ENCODE measurements at places on chromosomes 5 and 9.

DNA sequence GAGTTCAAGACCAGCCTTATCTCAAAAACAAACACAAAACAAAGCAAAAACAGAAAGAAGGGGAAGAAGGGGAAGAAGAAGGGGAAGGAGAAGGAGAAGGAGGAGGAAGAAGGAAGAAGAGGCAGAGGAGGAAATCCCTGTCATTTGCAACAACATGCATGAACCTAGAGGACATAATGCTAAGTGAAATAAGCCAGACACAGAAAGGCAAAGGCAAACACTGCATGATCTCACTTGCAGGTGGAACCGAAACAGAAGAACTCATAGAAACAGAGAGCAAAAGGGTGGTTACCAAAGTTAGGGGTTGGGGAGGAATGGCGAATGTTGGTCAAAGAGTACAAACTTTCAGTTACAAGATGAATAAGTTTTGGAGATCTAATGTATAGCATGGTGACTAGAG is 135.4 kb downstream of the UGCG start:
- no peak for DNase-seq

DNA sequence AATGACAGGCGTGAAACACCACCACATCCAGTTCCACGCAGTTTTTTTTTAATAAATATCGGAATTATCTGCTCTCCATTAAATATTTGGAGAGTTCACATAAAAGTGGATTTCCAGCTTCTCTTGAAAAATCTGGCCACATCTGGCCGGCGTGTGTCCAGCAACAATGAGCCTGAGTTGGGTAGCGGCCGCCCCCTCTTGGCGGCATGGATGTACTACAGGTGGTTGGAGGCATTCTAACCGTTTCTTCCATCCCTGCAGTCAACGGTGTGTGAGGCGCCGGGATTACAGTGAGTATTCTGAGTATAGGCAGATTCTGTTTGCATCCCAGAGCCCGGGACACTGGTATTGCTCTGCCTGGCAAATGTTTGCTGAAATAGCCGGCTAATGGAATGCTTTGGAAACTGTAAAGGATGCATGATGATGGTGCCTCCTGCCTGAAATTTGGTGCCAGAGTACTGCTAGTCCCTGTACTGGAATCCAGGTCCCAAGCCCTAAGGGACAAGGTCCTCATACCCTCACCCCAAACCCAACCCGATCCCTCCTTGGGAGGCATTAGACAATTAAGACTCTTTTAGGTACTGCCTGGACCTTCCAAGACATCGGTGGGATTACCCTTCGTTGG is 13.6 kb upstream of the GM2A start:
- peak; percentile 85 for DNase-seq

- DNase-seq = no peak
These were observed 125.4 kb upstream of the FAM120A start for GRCh38 chr9:93326056-93326455.

DNA sequence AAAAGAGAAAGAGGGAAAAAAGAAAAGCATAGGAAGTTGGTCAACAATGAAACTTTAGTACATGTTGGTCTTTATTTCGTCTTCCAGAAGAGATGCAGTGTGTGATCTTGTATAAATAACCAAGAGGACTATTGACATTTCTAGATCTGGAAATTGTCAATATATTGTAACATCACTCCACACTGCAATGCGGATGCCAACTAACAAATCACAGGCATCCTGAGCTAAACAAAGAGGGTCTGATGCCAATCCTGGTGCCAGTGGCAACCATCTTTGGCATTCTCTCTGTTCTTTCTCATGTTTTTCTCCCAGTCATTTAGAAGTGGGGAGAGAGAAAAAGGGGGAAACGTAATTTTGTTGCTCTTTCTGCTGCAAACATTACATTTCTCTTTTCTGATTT is 9.7 kb downstream of the NFIB start:
- no peak for DNase-seq

DNA sequence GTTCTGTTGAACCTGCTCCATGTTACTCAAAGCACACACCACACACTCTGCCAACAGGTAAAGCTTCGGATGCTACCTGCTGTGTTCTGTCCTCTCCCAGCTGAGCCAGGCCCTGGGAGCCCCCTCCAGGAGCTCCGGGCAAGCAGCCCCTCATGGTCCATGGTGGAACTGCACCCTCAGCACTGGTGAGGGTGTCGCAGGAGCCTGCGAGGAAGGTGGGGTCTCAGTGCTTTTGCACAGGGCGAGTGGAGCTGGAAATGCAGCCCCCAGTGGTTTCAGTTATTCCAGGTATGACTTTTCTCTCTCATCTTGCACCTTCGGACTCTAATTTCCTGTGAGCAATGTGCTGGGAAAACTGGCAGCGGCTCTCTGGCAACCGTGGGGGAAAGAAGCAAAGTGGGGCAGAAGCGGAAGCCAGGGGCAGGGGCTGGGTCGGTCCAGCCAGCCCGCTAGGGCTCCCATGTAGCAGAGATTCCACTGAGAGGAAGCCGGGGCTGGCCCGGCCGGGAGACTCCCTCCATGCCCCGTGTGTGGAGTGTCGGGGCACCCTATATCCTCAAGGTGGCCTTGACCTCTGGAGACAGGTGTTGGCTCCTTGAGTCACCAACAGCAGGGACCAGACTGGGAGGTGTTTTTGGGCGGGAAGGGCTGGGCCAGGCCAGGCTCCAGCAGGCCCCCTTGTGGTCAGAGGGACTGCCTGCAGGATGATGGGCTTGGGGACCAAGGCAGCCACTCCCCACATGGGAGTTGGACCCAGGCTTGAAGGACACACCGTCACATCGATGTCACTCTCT is 75.6 kb upstream of the PRSS3 start:
- peak; percentile 71 for DNase-seq

DNA sequence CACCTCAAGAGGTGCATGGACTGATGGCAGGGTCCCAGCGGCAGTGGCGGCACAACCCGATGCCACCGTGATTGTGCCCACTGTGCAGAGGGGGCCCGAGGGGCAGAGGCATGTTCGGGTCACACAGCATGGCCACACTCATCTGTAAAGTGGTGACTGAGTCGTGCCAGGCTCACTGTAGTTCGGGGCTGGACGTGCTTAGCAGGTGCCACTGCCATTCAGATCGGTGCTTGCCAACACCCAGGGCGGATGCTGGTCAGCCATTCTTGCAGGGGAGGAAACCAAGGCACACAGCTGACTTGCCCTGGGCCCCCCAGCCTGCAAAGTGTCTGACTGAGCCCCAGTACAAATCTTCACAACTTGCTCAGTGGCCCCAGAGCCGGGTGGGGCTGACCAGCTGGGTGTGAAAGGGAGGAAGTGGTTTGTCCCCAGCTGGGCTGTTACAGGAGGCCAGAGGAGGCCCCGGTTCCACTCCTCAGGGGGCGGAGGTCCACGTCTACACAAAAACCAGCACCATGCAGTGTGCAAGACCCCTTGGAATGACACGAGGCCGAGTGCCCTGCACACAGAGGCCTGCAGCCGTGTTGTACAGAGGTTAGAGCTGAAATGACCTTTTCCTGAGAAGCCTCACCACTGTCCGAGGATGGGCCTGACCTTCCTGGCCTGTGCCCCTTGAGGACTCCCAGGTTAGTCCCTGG is 17.9 kb downstream of the FGD3 start:
- no peak for DNase-seq

DNA sequence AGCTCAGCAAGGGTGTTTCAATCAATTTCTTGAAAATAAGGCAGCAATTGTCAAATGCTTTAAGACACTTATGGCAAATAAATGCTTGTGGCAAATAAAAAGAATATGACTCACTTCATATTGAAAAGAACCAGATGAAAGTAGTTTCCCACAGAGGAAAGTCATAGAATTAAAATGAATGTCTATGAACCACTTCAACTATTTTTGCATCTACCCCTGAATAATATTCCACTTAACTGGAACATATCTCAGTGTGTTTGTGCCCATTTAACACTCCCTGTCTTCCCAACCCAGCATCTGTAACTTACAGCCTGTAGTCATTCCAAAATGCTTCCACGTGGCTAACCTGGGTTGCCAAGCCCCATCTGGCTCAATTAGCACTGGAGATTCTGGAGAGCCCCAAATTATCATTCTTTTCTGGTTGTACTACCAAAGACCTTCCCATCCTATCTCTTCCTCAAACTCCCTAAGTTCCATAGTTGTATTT is 84.7 kb downstream of the FEM1C start:
- no peak for DNase-seq

- no peak for DNase-seq
These were observed 44.1 kb downstream of the ANGPTL2 start for GRCh38 chr9:127078336-127078735.

- DNase-seq = no peak
These were observed 266.1 kb downstream of the ZSWIM6 start for GRCh38 chr5:61598126-61598525.

DNA sequence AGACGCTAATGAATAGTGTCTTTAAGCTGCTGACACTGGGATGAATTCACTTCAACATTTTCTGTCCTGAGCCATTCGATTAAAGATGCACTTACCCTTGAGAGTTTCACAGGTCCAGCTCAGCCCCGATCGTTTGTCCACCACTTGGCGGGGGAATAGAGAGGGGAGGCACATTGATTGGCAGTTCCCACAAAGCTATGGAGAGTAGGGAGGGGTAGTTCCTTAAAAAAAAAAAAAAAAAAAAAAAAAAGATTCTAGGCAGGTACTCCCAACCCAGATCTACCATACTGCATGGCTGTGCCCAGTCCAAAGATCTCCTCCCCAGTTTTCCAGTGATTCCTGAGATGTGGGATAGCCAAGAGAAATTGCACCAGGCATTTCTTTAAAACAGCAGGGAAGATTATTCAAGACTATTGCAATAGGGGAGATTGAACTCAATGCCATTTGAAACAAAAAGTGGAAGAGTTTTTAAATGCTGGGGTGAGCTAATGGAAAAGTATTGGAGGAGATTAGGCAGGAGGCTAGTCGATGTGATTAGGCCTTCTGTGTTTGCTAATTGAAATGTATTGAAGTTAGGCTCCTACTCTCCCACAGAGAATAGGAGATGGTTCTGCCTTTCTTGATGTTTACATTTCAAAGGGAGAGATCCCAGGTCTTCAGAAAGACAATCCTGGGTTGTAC is 2217.4 kb upstream of the WWC1 start:
- no peak for DNase-seq

DNA sequence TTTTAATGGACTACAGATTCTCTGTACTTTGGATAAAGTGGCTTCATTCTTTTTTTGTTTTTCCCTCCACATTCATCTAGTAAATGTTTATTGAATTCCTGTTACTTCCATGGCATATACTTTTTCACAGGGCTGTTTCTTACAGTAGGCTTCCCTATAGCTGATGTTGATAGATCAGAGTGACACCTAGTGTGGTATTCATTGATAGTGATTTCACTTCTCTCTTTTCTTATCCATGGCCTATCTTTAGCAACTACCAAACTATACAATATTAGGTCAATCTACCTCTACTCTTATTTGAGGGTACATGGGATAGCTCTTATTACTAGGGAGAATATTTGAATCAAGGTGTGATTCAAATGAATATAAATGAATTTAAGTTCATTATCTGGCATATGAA is 35.8 kb downstream of the FSD1L start:
- no peak for DNase-seq

DNA sequence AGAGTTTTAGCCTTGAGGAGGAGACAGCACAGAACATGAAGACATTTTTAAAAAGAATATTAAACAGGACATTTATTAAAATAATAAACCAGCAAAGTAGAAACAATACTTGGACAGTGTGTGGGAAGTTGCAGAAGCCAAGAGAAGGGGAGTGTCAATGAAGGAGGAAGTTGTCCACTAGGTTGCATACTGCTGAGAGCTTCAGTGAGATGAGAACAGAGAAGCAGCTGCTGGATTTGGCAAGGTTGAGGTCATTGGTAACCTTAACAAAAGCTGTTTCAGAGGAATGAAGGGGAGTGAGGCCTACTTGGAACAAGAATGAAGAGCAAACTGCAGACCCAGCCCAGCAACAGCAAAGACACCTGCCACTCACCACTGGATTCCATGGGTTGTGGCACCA is 11.4 kb downstream of the BHMT start:
- no peak for DNase-seq

- DNase-seq = no peak
These were observed 149.8 kb downstream of the MLLT3 start for GRCh38 chr9:20472342-20473045.

DNA sequence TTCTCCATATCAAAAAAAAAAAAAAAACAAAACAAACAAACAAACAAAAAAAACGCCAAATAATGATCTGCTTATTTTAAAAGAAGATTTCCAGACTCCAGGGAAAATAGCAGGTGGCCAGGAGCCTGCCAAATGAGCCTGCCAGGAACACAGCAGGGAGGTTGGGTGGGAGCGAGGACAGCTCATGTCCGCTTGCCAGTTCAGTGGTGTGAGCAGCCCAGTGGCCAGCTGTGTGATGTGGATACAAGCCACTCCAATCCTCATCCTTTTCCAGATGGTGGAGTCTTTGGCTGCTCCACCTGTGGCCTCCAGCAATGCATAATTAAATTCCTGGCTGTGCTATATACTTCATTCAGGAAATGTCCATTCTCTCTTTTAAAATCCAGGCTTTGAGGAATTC is 1025.1 kb upstream of the C9orf72 start:
- DNase-seq = no peak

- DNase-seq = no peak
These were observed 71.9 kb downstream of the SMIM23 start for GRCh38 chr5:171857489-171857876.

DNA sequence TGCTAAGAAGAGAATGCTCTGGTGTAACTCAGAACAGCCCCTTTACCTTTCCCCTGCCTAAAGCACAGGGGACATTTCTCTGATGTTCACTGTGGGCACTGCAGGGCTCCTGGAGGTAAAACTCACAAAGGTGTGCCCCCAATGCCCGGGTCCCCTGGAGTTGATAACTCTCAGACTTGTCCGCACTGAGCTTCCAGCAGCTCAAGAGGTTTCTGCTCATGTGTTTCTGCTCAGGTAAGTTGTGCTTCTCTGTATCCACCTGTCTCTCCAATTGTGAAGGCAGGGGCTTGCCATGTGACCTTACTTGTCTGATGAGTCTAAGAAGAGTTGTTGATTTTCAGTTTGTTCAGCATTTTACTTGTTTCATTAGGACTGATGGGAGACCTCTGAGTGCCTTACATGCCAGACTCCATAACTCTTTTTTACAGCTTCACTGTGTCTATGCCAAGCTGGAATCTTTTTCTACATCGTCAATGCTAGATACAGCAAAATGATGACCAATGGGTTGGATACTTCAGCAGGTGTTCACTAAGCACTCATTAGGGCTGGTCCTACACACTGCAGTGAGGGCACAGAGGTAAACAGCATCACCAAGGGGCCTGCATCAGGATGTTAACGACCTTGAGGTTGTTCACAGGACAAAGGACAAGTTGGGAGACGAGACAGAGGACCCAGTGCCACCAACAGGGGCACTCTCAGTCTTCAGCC is 56.4 kb downstream of the MRPL36 start:
- DNase-seq = peak; percentile 0

DNA sequence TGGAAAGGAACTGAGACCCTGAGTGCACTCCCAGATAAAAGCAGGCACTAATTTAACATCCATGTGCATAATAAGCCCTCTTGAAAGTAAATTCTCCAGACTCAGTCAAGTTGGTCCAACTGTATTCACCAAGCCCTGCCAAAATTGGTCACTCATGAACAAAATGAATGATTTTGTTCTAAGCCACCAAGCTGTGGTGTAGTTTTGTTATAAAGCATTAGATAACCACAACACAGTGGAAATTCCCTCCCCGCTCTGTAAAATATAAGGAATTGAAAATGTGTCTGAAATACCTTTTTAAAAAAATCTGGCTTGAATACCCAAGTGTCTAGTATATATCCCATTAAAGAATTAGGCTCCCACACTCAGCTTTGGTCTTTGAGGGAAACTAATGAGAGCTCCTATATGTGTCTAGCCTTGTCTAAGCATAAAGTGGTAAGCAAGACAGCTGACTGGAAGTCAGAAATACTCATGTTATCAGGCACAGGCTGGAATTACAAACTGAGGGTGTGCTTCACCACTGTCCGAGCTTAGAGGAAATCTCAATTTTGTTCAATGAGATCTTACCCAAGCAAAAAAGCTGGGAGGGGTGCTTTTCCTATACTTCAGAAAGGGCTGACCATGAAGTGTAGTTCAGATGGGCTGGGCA is 33.2 kb downstream of the IDNK start:
- DNase-seq = no peak
